Activated CD4-positive, alpha-beta T cell treated with anti-CD3 and anti-CD28 coated beads, Interleukin-2, Interleukin-6, amounts not matched to agents 100 ng/mL and 50 ng/mL, durations not matched to agents 16 hours and 8 hours (primary cell): ENCODE measurements at places on chromosomes 6 and 20.

- DNase-seq, result no peak
These were observed 4.3 kb downstream of the MMP24OS start for GRCh38 chr20:35273449-35274171.

- no peak for DNase-seq
These were observed 48.1 kb upstream of the CHRNA4 start for GRCh38 chr20:63409066-63409833.

GRCh38 chr6:103284835-103285234, 1574.9 kb downstream of the HACE1 start:
- no peak for DNase-seq

DNA sequence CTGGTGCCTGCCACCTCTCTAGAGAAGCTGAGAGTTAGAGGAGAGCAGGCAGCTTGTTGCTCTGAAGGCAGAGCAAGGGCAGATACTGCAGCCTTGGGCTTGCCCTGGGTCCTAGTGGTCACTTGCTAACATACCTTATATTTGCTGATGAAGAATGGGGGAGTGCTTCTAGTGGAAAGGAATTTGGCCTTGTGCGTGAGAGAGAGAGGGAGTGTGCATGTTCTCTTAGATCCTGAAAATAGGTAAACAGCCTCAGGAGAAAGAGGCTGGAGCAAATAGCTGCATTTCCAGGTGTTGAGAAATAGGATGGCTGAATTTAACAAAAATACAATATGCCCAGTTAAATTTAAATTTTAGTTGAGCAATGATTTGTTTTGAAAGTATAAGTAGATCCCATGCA, 724.5 kb upstream of the FLRT3 start:
- no peak for DNase-seq

DNA sequence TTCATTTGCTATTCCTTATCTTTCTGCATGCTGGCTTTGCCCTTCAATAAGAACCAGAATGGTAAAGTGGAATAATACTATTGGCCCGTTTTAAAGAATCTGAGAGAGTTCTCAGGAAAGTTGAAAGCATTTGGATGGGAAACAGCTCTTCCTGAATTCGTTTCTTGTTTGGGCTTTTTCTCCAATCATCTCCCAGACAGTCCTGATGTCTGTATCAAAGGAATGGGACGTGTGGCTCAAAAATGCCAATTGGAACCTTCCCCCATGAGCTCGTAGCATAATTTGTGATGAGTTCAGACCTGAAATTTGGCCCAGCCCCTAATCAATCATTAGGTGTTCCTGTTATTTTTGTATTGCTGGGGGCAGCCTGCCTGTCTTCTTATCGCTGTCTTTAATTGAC, 75.8 kb upstream of the BACH2 start:
- no peak for DNase-seq

GRCh38 chr6:70763754-70764510, 96.2 kb downstream of the SMAP1 start:
- no peak for DNase-seq

DNA sequence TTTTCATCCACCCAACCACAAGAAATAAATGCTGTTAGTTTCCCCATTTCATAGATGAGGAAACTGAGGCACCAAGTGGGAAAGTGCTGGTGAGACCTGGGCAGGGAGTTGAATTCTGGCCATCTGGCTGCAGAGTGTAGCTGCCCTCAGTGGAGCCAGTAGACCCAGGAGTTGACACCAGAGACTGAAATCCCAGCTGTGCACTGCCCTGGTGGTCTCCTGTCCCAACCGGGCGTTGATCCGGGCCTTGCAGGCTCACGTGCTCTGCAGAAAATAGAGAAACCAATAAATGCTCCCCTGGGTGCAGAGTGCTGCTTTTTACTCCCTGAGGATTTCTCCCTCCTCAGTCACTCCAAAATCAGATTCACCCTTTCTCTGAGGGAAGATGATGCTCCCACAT, 18.4 kb downstream of the HLA-F start:
- no peak for DNase-seq

- no peak for DNase-seq
These were observed 50.6 kb downstream of the GINS1 start for GRCh38 chr20:25457886-25458680.

DNA sequence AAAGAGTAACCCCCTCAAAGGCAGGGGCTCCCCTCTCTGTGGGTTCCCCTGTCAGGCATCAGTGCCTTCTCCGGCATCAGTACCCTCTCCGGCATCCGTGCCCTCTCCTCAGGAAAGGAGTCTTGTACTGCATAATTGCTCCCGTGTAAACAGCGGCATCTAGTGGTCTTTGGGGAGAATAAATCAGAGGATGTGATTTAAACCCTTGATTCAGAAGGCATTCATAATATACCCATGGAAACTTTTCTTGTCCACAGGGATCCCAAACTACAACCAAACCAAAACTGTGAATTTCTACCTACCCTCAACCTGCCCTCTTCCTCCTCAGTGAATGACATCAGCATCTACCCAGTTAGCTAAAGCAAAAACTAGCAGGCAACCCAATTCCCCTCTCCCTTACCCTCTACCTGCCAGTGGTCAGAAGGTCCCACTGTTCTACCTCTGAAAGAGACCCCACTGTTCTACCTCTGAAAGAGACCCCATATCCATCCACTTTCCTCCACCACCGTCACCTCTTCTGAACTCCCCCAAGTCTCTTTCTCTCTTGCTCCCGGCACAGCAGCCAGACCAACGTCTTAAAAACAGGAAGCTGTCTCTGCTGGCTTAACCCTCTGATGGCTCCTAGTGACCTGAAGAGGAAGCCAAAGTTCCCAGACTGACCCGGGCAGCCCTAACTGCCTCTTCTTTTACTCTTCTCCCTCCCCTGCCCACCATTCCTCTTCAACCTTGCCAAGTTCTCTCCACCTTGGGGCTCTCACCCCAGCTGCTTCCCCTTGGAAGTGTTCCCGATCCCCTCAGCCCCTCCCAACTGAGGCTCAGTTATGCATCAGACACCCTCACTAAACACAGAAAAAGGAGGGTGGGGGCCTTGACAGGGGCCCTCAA, 27.2 kb downstream of the UBE2V1 start:
- peak; percentile 62 for DNase-seq

DNA sequence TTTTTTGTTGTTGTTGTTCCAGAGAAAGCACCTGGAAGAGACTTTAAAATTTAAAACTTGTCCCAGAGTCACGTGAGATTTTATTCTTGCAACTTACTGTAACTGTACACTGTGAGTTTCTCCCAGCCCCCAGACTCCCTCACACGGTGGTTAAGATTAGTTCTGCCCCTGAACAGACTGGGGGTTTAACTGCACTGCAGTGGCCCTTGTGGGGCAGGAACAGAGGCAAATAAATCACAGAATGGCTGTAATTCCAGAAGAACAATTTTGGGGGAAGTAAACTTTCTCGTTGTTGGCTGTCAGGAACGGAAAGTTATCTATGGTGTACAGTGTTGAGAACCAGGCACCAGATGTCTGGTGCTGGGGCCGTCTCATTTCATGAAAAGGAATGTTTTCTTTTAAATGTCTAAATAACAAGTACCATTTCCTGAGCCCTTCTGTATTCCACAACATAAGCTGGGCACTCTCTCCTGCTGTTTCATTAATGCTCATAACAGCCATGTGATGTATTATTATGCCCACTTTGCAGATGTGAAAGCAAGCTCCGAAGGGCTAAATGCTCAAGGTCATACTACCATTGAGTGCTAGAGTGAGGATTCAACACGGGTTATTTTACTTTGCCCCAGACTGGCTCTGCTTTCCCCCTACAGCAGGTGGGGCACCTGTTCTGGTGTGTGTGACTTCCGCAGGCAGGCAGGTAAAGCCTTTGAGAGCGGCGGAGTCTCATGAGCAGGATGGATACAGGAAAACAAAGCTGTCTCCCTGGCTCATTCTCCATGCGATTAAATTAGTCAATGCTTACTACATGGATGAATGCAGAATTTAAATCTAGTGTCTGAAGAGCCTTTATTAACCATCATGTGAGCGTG, 30.5 kb downstream of the CNKSR3 start:
- DNase-seq, result no peak

GRCh38 chr6:26087284-26088115, at the start of gene HFE:
Gene HFE (plus strand): TSS chr6:26087429. CDS start chr6:26087441, 12 bp downstream.
- peak; percentile 25 for DNase-seq

DNA sequence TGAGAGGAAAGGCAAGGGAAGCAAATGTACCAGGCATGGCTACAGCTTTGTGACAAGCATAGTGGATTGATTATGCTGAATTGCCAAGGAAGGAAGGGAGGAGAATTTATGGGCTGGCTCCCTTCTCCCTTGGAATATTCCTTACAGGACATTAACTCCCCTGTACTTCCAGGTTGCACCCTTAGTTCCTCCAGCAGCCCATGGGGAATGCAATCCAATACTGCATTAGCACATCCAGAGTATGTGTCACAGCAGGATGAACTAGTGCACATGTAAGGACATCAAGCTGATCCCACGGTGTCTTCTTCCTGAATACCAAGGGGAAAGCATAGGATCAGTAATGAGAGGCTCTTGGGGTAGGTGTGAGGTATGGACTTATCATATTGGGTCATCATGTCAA, 390.7 kb upstream of the POU3F2 start:
- no peak for DNase-seq

GRCh38 chr20:32031007-32031958, 20.8 kb upstream of the HCK start:
- DNase-seq, result peak; percentile 44

GRCh38 chr6:168908887-168909286, 344.8 kb downstream of the THBS2 start:
- DNase-seq, result no peak

GRCh38 chr20:62350098-62350628, 16.9 kb downstream of the LAMA5 start:
- no peak for DNase-seq

DNA sequence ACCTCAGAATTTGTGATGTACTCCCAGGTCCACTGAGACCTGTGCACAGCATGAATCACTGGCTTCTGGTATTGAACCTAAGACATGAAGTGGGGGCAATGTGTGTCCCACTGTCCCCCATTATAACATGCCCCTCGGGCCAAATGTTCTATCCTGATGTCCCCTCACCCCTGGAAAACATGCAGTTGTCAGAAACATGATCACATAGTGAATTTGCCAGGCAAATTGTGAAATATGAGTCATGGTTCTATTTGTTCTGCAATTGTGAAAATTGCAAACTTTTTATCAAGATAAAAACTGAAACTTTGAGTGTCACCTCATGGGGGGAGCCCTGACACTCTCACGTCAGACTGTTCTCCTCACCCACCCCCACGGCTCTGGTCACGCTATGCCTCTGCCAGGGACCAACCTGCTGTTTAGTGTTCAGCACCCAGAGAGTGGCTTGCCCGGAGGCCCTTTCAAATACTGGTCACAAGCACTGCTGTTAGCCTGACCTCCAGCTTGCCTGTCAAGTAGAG, 305.3 kb downstream of the CLIC5 start:
- peak; percentile 96 for DNase-seq

DNA sequence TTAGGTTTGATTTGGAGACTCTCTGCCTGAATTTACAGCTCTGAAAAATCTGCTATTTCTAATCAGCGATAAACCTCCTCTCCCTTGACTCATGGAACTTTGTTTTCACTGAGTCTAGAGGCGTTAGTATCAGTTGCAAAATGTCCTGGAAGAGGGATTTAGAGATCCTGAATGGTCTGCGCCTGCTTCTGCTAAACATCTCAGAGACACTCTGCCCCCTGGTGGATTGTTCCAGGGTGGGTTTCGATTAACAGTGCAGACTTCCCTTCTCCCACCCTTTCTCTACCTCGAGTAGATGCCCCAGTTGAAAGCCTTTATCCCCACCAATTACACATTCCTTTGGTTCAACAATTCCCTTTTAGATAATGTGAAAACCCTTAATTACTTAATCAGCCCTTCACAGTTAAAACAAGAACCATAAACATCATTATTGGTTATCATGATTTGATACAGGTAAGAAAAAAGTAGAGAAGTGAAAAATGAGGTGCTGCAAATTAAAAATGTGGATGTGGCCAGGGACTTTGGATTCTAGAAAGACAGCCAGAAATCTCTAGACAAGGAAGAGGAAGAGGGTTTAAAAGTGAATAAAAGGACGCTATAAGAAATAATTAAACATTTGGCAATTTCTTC, 5.5 kb downstream of the HTR1B start:
- peak; percentile 44 for DNase-seq

DNA sequence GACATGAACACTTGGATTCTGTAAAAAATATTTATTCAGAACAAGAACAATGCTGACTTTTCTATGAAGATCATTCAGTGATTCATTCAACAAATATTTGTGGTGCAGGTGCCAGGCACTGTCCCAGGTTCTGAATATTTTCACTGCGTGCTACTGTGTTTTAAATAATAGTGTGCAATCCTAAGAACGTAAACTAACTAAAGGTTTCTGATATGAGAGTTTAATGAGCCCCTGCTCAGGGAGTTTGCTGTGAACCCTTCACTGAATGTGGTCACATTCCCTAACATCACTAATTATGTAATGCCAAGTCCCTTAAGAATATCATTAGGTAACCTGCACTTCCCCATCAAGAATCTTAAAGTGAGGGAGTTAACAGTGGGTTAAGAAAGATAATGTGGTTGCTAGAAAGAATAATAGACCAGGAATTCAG, 1.7 kb upstream of the TMEM170B start:
- DNase-seq, result no peak

DNA sequence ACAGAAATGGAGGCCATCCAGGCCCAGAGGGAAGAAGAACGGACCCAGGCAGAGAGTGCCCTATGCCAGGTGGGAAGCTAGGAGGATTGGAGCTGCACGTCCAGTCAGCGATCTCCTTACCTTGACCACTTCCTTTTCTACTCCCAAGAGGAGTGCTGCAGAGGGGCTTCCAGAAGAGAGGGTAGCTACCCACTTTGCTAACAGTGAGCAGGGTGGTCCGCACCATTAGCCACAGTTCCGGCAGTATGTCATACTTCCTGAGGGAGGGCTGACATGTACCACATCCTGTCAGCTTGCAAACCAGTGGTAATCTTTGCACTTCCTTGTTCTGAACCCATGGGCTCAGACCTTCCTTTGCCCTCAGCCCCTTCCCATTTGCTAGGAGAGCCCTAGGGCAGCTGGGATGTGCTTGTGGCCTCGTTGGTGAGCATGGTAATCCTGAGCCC, 35.4 kb downstream of the CEP250 start:
- DNase-seq, result peak; percentile 81

DNA sequence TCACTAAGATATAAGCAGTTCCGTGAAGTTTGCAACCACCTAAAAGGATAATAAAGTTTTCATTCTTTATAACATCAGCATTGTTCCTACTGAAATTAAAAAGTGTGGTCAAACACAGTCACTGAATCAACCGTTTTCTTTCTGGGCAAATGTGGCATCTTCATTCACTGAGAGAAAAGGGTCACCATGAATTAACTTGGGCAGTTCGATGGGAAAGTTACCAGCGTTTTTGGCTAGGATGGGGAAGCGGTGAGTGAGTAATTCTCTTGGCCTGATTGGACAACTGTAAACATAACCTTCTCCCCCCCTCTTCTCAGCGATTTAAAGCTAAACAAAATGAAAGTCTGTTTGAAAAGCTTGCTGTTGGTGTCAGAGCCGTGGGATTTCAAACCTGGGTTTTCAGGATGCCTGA, 181.8 kb downstream of the SASH1 start:
- DNase-seq, result peak; percentile 54

DNA sequence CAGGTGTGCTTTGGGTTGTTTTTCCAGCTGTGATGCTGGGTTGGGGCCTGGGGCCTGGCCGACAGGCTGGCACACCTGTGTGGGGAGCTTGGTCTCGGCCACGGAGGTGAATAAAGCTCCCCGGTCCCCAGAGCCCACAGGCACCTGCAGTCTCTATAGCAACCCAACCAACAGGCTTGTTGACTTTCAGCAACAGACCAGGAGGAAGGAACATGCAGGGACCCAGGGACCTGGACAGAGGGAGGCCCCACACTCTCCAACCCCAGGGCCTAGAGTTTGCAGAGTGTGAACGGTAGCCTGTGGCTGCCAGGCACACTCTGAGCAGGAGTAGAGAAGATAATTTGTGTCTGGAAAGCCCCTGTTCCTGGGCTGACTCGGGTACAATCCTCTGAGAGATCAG, 14.6 kb upstream of the SYNJ2 start:
- no peak for DNase-seq
